Fibroblast of mammary gland (primary cell): ENCODE measurements at places on chromosomes 4 and X.

DNA sequence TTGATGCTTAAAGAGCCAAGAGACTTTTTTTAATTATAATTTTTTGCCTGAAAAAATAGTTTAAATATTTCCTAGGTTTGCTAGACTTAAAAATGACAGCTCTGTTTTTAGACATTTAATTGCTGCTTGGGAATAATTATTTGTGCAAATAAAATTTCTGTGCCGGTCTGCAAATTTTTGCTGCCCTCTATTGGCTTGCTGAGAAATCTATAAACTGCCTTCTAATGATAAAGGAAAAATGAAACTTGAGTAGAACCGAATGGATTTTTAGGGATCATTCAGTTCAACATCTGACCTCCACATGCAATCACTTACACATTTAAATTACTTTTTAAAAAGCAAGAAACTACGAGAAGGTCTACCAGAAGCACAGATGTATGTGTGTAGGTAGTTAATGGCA is 434.0 kb downstream of the FAM133A start:
- DNase-seq = no peak

GRCh38 chr4:62881901-62882300 is 1527.3 kb downstream of the TECRL start:
- no peak for DNase-seq

DNA sequence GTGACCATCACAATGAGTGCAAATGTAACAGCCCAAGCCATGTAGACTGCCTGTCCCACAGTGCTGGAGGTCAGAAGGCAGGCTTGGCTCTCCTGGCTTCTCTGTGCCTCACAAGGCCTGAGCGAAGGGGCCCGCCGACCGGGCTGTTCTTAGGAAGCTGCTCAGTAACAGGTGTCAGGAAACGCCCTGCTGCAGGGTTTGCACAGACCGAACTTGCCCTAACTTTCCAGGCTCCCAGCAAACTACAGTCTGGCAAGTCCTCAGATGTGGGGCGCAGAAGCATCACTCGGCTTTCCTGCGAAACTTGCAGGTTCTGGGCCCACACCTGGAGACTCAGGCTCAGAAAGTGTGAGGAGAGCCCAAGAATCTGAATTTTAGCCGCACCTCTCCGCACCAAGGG is 87.6 kb downstream of the CRMP1 start:
- no peak for DNase-seq

GRCh38 chr4:153637201-153637600 is 46.9 kb upstream of the TLR2 start:
- no peak for DNase-seq

DNA sequence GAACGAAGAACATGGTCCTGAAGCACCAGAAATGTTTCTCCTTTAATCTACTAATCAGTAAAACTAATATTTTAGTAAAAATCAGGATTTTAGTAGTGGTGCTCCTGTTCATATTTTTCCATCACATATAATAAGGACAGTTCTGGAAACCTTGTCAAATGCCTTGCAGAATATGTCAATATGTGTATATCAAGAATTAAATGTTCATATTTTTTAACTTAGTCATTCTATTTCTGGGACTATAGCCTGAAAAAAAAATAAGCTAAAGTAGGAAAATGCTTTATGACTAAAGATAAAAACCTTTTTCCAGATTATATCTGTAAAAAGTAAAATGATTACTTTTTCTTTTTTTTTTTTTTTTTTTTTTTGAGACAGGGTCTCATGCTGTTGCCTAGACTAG is 65.1 kb downstream of the MAB21L2 start:
- peak; percentile 1 for DNase-seq

- DNase-seq = peak; percentile 37
These were observed 1.7 kb upstream of the TMEM271 start for GRCh38 chr4:577499-578450.

DNA sequence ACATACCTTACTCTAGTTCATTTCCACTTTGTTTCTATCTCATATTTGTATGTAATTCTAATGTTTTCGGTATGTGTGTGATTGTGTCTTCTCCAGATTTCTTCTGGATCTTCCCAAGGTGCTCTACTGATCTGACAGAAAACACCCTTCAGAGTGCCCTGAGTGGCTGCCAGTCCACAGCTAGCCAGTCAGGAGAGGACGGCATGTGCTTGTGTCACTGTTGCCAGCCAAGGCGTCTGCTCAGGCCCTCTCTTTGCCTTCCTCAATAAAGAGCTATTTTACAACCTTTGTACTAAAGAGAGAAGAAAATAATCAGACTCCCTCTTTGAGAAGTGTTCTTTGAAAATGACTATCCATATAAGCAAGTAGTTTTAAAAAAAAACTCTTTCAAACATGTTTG is 29.0 kb downstream of the CD99L2 start:
- no peak for DNase-seq

- DNase-seq = peak; percentile 33
These were observed 232.5 kb upstream of the POF1B start for GRCh38 chrX:85611926-85612325.

GRCh38 chr4:80412322-80412721 is 76.8 kb downstream of the CFAP299 start:
- DNase-seq = no peak

- no peak for DNase-seq
These were observed 176.0 kb downstream of the ARHGAP24 start for GRCh38 chr4:85650908-85651307.

DNA sequence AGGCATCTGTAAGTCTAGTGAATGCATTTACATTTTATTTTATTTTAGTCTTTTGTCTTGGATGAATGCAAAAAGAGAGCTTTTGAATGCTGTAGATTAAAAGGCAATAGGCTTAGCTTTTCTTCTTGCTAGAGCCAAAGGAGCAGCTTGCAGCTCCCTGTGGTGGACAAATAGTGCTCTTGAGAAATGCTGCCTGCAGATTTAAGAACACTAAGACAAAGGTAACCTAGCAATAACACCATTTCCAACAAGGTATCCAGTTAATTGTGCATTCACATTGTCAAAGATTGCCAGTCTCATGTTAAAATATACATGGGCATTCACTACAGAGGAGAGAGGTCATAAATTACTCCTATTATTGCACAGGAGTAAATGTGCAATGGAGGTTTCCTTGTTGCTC is 859.2 kb upstream of the PRKX start:
- no peak for DNase-seq

DNA sequence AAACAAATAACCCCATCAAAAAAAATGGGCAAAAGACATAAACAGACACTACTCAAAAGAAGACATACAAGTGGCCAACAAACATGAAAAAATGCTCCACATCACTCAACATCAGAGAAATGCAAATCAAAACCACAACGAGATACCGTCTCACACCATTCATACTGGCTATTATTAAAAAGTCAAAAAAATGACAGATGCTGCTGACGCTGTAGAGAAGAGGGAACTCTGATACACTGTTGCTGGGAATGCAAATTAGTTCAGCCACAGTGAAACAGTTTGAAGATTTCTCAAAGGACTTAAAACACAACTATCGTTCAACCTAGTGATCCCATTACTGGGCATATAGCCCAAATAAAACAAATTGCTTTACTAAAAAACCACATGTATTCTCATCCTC is 671.2 kb upstream of the FTHL17 start:
- DNase-seq = no peak

GRCh38 chr4:173139561-173139960 is 29.1 kb upstream of the GALNT7 start:
- DNase-seq = no peak

DNA sequence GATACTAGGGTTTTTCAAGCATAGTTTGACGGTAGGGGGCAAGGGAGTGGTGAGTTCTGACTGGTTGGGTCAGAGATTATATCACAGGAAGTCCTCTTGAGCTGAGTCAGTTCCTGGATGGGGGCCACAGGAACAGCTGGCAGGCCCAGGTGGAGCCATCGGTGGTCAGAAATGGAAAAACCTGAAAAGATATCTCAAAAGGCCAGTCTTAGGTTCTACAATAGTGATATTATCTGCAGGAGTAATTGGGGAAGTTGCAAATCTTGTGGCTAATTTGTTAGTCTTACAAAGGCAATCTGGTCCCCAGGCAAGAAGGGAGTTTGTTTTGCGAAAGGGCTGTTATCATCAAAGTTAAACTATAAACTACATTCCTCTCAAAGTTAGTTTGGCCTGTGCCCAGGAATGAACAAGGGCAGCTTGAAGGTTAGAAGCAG is 159.3 kb downstream of the PTCHD1 start:
- DNase-seq = peak; percentile 1

DNA sequence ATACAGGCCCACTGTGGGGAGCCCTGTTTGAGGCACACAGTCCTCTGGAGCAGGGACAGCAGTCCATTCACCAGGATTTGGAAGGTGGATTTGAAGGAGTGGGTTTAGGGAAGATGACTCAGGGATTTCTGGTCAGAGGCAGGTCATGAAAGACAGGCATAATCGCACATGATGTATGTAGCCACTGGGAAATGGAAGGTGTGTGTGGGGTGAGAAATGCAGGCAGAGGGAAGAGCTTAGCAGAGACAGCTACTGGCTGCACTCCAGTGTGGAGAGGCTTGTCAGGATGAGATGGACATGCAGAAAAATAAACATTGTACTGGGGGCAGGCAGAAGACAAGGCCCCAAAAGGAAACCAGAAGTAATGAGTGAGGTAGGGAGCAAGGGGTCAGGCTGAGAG is 85.2 kb upstream of the STS start:
- DNase-seq = peak; percentile 35

- DNase-seq = peak; percentile 70
These were observed 144.9 kb downstream of the C4orf33 start for GRCh38 chr4:129240816-129241215.

DNA sequence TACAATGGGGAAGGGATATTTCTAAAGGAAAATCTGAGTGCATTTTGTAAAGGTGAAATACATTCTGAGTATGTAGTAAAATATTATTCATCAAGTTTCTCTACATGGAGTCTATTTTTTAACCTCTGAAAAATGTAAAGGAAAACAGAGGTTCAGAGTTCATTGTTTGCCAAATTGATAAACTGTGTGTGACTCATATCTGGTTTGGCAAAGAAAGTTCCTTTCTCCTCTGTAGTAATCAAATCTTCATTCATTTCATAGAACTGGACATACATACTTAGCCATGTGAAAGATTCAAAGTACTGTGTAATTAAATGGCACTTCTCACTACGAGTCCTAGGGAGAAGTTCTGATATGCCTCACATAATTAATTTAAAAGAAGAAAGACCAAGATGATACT is 61.6 kb downstream of the HPGD start:
- peak; percentile 40 for DNase-seq

GRCh38 chrX:134241960-134242619 is 5.1 kb downstream of the CCDC160 start:
- no peak for DNase-seq

GRCh38 chr4:27217261-27217769 is 356.7 kb downstream of the STIM2 start:
- DNase-seq = peak; percentile 92

GRCh38 chrX:2192584-2193272 is 308.0 kb downstream of the DHRSX start:
- no peak for DNase-seq

- DNase-seq = no peak
These were observed 148.9 kb downstream of the AFF2 start for GRCh38 chrX:148649145-148649795.
